Muscle of arm (tissue), 14 donors: ENCODE measurements at places on chromosomes 1 and 21. TPM values are rescaled to one million over a fixed set of nuclear protein-coding genes. Genes with fewer than 3 reads are reported as not detected.

Gene HSF2BP
- not detected for polyA plus RNA-seq

Gene WNT3A
- not detected for polyA plus RNA-seq

Gene TRAPPC10
- polyA plus RNA-seq = 14.2 TPM

Gene SPRR1A
- polyA plus RNA-seq = 3.9 TPM

Gene ESPN
- polyA plus RNA-seq = 1.5 TPM

Gene HTR6
- not detected for polyA plus RNA-seq

Gene RAB29
- polyA plus RNA-seq = 4.7 TPM

Gene OR2T35
- polyA plus RNA-seq = not detected

Gene FCGR3B
- 0.64 TPM for polyA plus RNA-seq

Gene S100A13
- polyA plus RNA-seq = 67.6 TPM

Gene RXRG
- polyA plus RNA-seq = 67.4 TPM

Gene BNIPL
- polyA plus RNA-seq = 0.64 TPM

Gene CELA3B
- 0.52 TPM for polyA plus RNA-seq

Gene LRRC38
- polyA plus RNA-seq = 15.2 TPM

Gene MARK1
- polyA plus RNA-seq = 7.8 TPM

Gene ROR1
- polyA plus RNA-seq = 11.9 TPM

GRCh38 chr1:21651214-21652042 lies 17.7 kb downstream of the RAP1GAP start:
- no peak for DNase-seq

GRCh38 chr1:76374086-76374485 lies 299.5 kb downstream of the ST6GALNAC3 start:
- no peak for DNase-seq

GRCh38 chr1:118101515-118101844 lies 83.5 kb downstream of the SPAG17 start:
- no peak for DNase-seq

GRCh38 chr21:28818663-28819278 lies 173.9 kb downstream of the LTN1 start:
- DNase-seq = no peak

- no peak for DNase-seq
Observed at GRCh38 chr1:3018576-3018975, 2.7 kb upstream of the ACTRT2 start.

DNA sequence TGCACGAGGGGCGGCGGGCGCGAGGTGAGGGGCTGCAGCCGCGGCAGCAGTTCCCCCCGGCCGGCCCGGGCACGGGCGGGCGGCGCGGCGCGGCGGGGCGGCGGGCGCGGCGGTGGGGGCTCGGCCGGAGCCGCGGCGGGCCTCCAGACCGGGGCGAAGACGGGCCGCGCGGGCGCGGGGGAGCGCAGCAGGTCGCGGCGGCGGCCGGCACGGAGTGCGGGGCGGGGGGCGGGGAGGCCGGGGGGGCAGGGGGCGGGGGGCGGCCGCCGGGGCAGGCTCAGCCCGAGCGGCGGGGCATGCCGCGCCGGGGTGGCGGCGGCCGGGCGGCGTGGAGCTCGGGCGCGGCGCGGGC lies 311 bp downstream of the IRF2BP2 start:
- DNase-seq = no peak

DNA sequence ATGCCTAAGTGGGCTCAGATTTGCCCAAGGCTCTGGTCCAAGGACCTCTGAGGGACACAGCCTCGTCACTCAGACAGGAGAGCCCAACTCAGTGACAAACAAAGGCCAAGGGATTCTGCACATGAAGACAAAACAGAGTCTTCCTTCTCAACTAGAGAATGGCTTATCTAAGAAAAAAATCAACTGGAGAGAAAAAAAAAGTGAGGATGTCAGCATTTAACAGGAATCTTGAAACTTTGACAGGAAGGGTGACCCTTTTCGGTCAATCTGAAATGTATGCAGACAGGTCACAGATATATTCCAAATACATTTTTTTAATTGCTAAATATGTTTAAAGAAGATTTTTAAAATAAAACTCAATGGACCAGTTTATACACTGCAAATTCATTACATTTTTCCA lies 154.5 kb downstream of the ETS2 start:
- DNase-seq = no peak

DNA sequence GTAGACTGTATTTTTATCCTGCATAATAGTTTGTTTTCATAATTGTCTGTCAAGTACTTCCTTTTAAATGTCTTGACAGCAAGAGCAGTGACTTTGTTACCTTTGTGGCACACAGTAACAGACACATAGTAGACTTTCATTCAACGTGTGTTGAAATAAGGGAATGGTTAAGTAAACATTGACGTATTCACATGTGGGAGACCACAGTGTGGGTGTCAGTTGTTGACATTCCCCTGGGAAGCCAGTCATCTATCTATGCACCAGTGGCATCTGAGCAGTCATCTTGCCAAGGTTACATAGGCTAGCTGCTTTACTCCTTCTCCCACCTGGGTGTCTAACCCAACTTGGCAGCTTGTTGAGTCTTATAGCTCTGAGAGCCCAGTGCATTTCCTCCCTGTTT lies 1.4 kb upstream of the NUP133 start:
- DNase-seq = no peak

- DNase-seq = no peak
Observed at GRCh38 chr1:17181781-17182464, 23.0 kb upstream of the PADI1 start.

DNA sequence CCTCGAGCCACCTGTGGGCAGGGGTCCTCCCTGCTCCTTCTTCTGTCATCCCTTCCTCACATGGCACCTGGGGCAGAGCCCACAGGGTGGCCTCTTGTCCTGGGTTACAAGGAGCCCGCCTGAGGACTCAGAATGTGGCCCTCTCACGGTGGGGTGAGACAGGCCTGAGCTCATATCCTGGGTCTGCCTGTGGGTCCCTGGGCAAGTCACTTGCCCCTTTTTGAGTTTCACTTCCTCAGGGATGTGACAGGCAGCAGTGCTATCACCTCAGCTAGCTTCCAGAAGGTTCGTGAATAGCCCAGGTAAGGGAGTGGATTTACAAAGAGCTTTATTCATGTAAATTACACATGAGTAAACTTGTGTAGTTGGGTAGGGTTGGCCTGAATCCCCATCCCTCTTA lies 33.5 kb downstream of the HTR6 start:
- no peak for DNase-seq

GRCh38 chr1:48743480-48743879 lies 33.2 kb downstream of the BEND5 start:
- no peak for DNase-seq

DNA sequence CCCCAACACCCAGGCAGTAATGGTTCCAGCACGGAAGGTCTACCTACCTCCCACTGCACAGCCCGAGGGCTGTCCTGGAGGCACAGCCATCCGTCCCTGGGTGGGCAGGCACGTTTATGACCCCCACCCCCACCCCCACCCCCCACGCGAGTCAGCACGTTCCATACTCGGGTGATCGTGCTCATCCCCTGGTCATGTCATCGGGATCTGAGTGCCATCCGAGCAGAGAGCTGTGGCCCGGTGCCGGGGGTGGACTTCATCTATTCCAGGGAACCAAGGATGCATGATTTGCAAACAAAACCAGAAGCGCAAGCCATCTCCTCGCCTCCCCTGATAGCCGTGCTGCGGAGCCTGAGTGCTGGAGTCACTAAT lies 1.1 kb downstream of the TSPEAR start:
- DNase-seq = no peak
